ENCODE measurements at places on chromosomes 6 and 20. TPM values are rescaled to one million over a fixed set of nuclear protein-coding genes. Genes with fewer than 3 reads are reported as not detected.

GRCh38 chr6:134937426-134937825 lies 12.5 kb downstream of the ALDH8A1 start:
- DNase-seq, result no peak
- H3K4me3 ChIP-seq, result no peak overlapping the region
- H3K4me1 ChIP-seq, result no peaks in the 10 kb centered on the region
- H3K27me3 ChIP-seq, result no peaks in the 10 kb centered on the region
- no peaks in the 10 kb centered on the region for H3K36me3 ChIP-seq

Gene CST9
- not detected for total RNA-seq

Gene WFDC5
- not detected for total RNA-seq

DNA sequence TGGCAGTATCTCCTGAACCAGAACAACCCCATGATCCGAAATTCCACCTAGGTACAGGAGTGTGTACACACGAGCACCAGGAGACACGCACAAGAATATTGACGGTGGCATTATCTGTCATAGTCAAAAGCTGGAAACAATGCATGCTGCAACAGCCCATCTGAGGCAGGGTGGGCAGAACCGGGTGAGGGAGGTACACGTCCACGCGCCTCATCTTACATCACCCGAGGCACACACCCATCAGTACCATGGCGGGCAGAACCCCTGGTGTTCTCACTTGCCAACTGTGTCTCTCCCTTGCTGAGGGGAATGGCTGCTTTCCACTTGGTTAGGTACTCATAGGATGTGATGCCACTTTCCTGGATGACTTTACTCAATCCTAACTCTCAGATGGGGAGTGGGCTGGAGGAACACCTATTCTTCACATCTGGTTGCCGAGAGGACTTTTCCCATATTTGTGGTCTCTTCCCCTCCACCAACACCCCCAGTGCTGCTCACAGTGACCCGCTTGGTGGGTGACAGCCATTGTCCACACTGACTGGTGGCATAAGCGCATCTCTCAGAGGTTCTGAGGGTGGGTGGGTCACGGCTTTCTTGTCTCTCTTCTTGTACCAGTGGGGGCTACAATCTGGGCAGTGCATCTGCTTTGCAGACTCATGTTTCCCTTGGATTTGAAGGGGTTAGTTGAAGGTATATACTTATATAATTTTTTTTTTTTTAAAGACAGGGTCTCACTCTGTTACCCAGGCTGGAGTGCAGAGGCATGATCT lies 13.5 kb downstream of the PPP1R3G start:
- H3K27ac ChIP-seq, result no peak overlapping the region
- no peak overlapping the region for H3K4me3 ChIP-seq
- H3K27me3 ChIP-seq, result no peaks in the 10 kb centered on the region
- H3K36me3 ChIP-seq, result no peaks in the 10 kb centered on the region

GRCh38 chr6:12200015-12200564 lies 90.1 kb upstream of the EDN1 start:
- DNase-seq, result no peak
- no peaks in the 10 kb centered on the region for H3K36me3 ChIP-seq
- H3K4me1 ChIP-seq, result no peaks in the 10 kb centered on the region

GRCh38 chr6:113739041-113739655 lies 118.0 kb upstream of the MARCKS start:
- H3K27ac ChIP-seq, result no peak overlapping the region
- no peaks in the 10 kb centered on the region for H3K27me3 ChIP-seq
- H3K4me3 ChIP-seq, result no peak overlapping the region
- no peak for DNase-seq

DNA sequence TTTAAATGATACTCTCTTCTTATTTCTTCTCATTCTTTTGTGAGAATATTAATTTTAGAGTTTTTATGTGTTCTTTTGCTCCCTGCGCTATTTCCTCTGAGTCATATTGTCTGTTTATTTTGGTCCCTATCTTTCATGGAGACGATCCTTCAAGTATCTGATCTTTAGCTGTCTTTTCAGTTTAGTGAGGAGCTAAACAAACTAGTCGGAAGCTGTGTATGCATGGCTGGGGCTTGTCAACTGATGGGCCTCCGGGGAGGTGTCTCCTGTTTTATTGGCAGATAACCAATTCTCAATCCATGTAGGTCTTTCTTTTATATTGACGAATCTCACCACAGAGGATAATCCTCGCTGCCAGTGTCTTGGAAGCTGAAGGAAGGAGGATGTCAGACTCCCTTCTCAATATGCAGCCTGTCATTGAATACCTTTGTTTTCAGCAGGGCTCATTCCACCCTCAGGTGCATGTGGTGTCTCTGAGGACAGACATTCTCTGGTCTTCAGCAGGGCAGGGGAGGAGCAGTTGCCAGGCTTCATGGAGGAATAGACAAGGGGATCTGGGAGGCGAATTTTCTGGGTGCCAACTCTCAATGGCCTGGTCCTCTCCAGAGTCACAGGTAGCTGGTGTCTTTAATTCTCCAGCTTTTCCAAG lies 64.9 kb downstream of the RNF182 start:
- no peak for DNase-seq
- H3K36me3 ChIP-seq, result no peaks in the 10 kb centered on the region
- no peaks in the 10 kb centered on the region for H3K27me3 ChIP-seq
- H3K4me3 ChIP-seq, result no peak overlapping the region

Gene GLP1R
- 1.3 TPM for total RNA-seq

Gene CAP2
- total RNA-seq, result 18.4 TPM

- H3K27me3 ChIP-seq, result no peaks in the 10 kb centered on the region
- DNase-seq, result no peak
- H3K36me3 ChIP-seq, result no peaks in the 10 kb centered on the region
- H3K4me3 ChIP-seq, result no peak overlapping the region
Observed at GRCh38 chr6:136780972-136781371, 11.3 kb downstream of the MAP3K5 start.

GRCh38 chr6:116452531-116452930 lies 8.6 kb upstream of the CALHM6 start:
- H3K36me3 ChIP-seq, result no peaks in the 10 kb centered on the region
- H3K4me3 ChIP-seq, result no peak overlapping the region
- H3K27me3 ChIP-seq, result no peaks in the 10 kb centered on the region
- H3K27ac ChIP-seq, result no peak overlapping the region
- no peak for DNase-seq

DNA sequence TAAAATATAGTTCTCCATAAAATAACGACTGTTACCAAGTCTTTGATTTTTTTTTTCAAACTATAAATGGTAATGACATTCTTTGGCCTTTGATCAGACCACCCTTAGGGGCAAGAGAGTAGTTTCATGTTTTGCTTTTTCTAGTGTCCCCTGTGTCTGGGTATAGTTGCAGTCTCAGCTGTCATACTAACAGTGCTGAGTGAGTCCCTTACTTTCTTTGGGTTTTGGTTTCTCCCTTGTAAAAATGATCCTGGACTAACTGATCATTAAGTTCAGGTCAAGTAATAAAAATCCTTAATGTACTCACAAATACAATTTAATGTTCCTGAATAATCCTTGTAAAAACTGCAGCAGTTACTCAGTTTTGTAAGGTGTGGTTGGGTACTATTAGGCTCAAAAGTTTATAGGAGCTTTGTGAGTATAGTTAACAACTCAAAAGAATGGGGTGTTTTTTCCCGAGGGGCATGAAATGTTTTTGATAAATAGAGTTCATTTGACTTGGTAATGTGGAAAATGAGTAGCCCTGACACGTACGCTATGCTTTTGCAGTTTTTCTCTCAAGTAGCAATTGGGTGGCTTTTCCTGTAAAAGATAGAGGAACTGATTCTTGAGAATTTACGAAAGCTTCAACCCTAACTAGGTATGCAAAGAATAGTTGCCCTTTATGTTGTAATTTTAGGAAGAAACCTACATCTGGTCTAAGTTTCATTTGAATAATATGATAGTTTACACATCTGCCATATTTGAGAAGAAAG lies 6.2 kb downstream of the PTPN1 start:
- peaks cover 21% of the 10 kb centered on the region for H3K4me1 ChIP-seq
- H3K27ac ChIP-seq, result no peak overlapping the region
- H3K4me3 ChIP-seq, result no peak overlapping the region
- DNase-seq, result no peak
- H3K27me3 ChIP-seq, result no peaks in the 10 kb centered on the region

- no peaks in the 10 kb centered on the region for H3K27me3 ChIP-seq
- peaks cover 12% of the 10 kb centered on the region for H3K4me1 ChIP-seq
- DNase-seq, result no peak
- no peaks in the 10 kb centered on the region for H3K36me3 ChIP-seq
- no peak overlapping the region for H3K4me3 ChIP-seq
Observed at GRCh38 chr20:42484335-42484734, 705.4 kb downstream of the PTPRT start.

Gene ECT2L
- not detected for total RNA-seq

Gene TGM3
- 0.31 TPM for total RNA-seq

GRCh38 chr20:58508762-58509395 lies 6.3 kb downstream of the APCDD1L start:
- H3K36me3 ChIP-seq, result no peaks in the 10 kb centered on the region
- H3K4me1 ChIP-seq, result no peaks in the 10 kb centered on the region
- no peak for DNase-seq
- H3K27me3 ChIP-seq, result peaks cover 23% of the 10 kb centered on the region

Gene RPS6KA2
- 14.3 TPM for total RNA-seq

DNA sequence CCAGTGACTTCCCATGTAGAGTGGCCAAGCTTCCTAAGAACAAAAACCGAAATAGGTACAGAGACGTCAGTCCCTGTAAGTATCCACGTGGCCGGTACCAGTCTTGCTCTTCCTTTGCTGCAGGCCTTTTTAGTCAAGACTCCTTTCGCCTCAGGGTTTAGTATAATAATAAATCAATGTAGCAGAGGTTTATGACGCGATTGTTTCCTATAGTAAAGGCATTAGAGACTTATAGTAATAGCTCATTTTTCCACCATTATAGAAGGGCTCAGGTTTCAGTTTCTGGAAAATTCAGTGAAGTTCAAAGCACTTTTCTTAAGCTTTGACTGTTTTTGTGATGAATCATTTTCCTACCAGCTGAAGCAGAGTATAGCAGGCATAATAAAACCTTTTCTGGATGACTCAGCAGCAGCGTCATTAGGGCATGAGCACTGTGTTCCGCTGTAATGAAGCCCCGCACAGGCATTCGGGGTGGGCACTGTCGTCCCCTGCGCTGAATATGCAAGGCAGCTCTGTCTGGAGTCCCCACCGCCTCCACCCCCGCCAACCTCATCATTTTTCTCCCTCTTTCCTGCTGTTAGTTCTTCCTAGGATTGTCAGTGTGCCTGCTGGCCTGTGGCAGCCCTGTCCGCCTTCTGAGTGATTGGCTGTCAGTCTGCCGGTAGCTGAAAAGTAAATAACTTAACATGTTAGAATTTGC lies 51.3 kb downstream of the PTPN1 start:
- no peaks in the 10 kb centered on the region for H3K36me3 ChIP-seq
- H3K4me1 ChIP-seq, result no peaks in the 10 kb centered on the region
- no peak for DNase-seq
- H3K27ac ChIP-seq, result no peak overlapping the region
- H3K27me3 ChIP-seq, result no peaks in the 10 kb centered on the region

Gene RAD21L1
- total RNA-seq, result not detected

- no peak overlapping the region for H3K4me3 ChIP-seq
- no peak for DNase-seq
- H3K27me3 ChIP-seq, result no peaks in the 10 kb centered on the region
- H3K36me3 ChIP-seq, result no peaks in the 10 kb centered on the region
- no peaks in the 10 kb centered on the region for H3K4me1 ChIP-seq
Observed at GRCh38 chr6:83844170-83844569, 9.0 kb upstream of the RIPPLY2 start.

DNA sequence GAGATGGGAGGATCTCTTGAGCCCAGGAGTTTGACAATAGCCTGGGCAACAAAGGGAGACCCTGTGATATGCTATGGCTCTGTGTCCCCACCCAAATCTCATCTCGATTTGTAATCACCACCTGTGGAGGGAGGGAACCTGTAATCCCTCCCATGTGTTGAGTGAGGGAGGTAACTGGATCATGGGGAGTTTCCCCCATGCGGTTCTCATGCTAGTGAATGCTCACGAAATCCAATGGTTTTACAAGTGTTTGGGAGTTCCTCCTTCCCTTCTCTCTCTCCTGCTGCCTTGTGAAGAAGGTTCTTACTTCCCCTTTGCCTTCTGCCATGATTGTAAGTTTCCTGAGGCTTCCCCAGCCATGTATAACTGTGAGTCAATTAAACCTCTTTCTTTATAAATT lies 3.4 kb downstream of the NUDT3 start:
- no peak overlapping the region for H3K27ac ChIP-seq
- H3K36me3 ChIP-seq, result no peaks in the 10 kb centered on the region
- DNase-seq, result peak; percentile 27
- peaks cover 10% of the 10 kb centered on the region for H3K27me3 ChIP-seq
- no peak overlapping the region for H3K4me3 ChIP-seq

GRCh38 chr6:144294016-144294415 lies 8.9 kb downstream of the UTRN start:
- H3K4me1 ChIP-seq, result no peaks in the 10 kb centered on the region
- H3K4me3 ChIP-seq, result no peak overlapping the region
- H3K27me3 ChIP-seq, result no peaks in the 10 kb centered on the region
- no peaks in the 10 kb centered on the region for H3K36me3 ChIP-seq

DNA sequence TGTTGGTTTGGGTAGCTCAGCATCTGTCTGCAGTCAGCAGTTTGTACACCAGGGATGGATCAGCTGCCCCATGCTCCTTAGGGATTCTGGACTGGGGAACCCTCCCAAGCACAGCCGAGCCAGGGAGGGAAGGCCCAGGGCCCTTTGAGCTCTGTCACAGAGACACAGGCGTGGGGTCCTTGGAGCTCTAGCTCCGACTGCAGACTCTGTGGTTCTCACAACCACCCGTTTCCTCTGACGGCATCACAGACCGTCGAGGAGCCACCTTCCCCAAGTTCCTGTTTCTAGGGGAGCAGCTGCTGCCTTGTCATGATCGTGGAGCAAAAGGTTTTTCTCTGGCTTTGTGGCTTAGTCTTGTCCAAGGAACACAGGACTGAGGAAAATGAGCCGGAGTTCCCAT lies at the start of gene SLA2:
SLA2 (minus strand) TSS at position 199 of the 400 bp plus-strand sequence. CDS start 4,861 bp downstream, outside the sequence.
- peaks cover 31% of the 10 kb centered on the region for H3K4me1 ChIP-seq
- no peaks in the 10 kb centered on the region for H3K27me3 ChIP-seq
- H3K27ac ChIP-seq, result peak within 1 kb of the TSS; percentile 41
- H3K36me3 ChIP-seq, result no peaks in the 10 kb centered on the region
- DNase-seq, result no peak

Gene GNRH2
- 0.37 TPM for total RNA-seq

DNA sequence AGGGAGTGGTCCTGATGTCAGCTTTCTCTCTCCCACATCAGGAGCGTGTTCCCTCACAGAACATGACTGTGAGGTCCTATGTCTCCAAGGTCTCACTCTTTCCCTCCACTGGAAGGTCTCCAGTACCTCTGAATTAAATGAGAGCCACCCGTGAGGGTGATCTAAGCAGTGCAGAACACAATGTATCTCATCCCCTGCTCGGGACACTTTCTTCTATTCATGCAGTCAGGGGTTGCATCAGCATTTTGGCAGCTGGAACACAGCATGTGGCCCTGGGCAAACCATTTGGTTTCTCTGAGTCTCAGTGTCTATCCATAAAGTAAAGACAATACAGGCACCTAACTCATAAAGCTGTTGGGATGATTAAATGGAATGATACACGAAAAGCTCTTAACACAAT lies 34.2 kb downstream of the MAFB start:
- H3K27ac ChIP-seq, result no peak overlapping the region
- H3K27me3 ChIP-seq, result no peaks in the 10 kb centered on the region
- no peak overlapping the region for H3K4me3 ChIP-seq
- no peaks in the 10 kb centered on the region for H3K36me3 ChIP-seq
- no peaks in the 10 kb centered on the region for H3K4me1 ChIP-seq

- no peaks in the 10 kb centered on the region for H3K36me3 ChIP-seq
- peaks cover 36% of the 10 kb centered on the region for H3K4me1 ChIP-seq
- H3K27ac ChIP-seq, result no peak overlapping the region
- DNase-seq, result no peak
- no peaks in the 10 kb centered on the region for H3K27me3 ChIP-seq
- no peak overlapping the region for H3K4me3 ChIP-seq
Observed at GRCh38 chr6:126111327-126111726, 125.0 kb downstream of the TRMT11 start.

GRCh38 chr20:63246490-63247288 lies 7.6 kb downstream of the NKAIN4 start:
- no peak for DNase-seq
- H3K27me3 ChIP-seq, result no peaks in the 10 kb centered on the region
- H3K4me1 ChIP-seq, result peaks cover 13% of the 10 kb centered on the region
- no peaks in the 10 kb centered on the region for H3K36me3 ChIP-seq
- H3K27ac ChIP-seq, result no peak overlapping the region
- H3K4me3 ChIP-seq, result no peak overlapping the region
